ENCODE measurements at places on chromosomes 7 and 10.

DNA sequence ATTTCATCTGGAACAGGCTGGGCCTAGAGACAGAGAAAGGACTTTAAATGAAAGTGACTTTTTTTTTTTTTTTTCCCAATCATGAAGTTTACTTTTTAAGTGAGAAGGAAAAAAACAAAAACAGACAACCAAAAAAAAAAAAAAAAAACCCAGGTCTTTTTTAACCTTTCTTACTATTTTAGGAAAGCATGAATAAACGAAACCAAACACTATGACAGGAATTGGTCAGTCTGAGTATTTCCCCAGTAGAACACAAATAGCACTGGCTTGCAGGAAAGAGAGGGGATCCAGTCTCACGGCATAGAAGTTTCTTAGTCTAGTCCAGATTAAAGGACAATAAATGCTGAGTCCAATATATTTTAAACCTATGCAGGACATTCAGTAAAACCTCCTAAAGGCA lies 180.5 kb upstream of the CCDC6 start:
- no peak for DNase-seq

- no peak for DNase-seq
These were observed 357.4 kb upstream of the TMEM229A start for GRCh38 chr7:124390301-124390700.

DNA sequence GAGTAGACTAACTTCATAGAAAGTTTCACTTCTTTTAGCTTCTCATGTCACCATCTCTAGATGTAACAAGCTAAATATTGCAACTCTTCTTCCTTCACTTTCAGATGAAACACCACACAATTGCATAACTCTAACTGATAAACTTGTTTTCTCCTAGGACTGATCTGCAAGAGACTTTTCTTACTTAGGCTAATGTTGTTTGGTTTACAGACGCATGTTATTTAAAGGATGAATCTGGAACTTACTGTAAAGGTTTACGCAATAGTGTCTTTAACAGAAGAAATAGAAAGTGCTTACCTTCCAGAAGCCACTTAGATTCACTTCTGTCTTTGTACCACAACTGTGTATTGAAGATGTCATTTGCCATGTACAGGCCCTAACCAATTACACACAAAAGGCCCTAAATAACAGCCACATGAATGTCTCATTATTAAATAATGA lies 22.1 kb upstream of the ZC3HAV1 start:
- DNase-seq = no peak

- DNase-seq = no peak
These were observed 185.6 kb downstream of the PLXNA4 start for GRCh38 chr7:132390705-132391104.

DNA sequence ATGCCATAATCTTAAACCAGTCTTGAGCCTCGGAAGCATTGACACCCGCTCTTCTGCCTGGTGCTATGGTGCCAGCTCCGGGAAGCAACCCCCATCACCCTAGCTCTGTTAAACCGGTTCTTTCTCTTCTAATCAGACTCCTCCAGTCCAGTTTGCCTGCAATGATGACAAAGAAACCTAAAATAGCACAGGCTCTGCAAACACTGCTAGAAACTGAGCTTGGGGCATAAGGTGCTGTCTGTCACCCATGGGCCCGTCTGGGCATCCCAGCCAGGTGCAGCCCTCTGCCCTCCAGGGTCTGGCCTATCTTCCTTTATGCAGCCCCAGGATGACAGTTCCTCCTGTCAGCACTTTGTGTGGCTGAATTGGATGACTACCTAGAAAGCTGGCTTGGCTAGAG lies 14.2 kb upstream of the CAMK2G start:
- no peak for DNase-seq

DNA sequence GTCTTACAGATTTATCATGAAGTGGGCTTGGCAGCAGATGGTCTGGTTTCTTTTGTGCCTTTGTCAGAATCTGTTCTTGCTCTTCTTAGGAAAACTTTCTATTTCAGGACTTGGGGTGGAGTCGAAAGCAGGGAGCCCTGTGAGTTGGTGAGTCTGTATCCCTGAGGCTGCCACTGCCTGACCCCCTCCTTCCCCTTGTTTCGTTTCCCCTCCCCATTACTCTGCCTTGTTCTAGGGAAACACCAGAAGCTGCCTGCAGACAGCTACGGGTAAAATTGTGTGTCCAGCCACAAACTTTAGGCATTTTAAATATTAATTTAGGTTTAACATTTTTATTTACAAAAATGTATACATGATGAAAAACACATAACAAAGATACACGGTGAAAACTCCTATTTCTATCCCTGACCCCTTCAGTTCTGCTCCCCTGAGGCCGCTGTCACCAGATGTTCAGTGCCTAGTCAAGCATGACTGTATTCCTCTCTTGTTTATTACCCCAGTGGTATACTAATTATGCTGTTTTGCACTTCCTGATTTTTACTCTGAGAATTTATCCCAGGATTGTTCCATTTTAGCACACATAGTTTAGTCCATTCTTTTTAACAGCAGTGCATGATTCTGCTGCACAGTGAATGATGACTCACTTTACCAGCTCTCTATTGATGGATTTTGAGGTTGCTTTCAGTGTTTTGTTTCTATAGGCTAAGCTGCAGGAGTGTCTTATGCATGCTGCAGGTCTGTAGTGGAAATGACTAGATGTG lies 9.1 kb downstream of the TSPAN14 start:
- no peak for DNase-seq

DNA sequence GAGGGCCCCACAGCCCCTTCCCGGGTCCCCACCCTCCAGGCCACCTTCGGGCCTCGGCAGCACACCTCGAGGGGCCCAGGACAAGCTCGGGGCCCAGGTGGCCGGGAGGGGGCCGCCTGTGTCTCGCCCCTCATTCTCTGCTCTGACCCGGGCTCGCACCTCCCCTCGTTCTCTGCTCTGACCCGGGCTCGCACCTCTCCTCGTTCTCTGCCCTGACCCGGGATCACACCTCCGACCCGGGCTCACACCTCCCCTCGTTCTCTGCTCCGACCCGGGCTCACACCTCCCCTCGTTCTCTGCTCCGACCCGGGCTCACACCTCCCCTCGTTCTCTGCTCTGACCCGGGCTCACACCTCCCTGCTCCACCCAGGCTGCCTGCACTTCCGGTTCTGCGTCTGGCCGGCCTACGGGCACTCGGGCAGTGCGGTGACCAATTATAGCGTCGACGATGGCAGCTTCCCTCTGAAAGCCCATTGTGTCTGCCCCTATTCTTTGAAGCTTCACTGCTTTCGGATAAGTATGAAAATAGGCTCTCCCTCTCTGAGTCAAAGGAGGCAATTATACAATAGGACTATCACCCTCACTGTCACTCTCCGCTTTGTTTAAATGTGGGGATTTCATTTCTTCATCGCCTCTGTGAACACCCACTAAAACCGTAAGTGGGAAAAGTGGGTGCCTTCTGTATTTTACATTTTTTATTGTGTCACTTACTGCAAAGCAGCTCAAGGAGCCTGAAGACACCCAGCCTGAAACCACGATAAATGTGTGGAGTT lies 457.4 kb downstream of the DNAJB6 start:
- DNase-seq = no peak

GRCh38 chr7:80659120-80660055 lies 20.9 kb downstream of the CD36 start:
- DNase-seq = no peak

DNA sequence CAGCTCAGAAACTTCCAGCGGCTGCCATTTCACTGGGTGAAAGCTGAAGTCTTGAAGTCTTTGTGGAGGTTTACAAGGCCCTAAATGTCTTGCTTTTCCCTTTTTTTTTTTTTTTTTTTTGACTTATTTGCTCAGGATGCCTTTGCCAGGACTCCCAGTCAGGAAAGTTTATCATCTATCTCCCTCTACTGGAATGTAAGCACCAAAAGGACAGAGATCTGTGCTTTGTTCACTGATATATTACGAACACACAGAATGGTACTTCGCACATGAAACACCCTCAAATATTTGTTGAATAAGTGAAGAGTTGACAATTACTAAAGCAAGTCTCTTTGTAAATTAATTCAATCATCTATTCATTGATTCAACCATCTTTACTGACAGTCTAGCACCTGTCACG lies 23.2 kb downstream of the ABCB4 start:
- no peak for DNase-seq
